Caki2 (cell line): ENCODE measurements at places on chromosomes 7 and 10. TPM values are rescaled to one million over a fixed set of nuclear protein-coding genes. Genes with fewer than 3 reads are reported as not detected.

Gene EPHB4
- 31.9 and 43.6 TPM in 2 replicates for total RNA-seq

Gene GBX1
- total RNA-seq: not detected in 2 replicates

Gene MMP21
- total RNA-seq: not detected in 2 replicates

Gene CALML5
- total RNA-seq: not detected in 2 replicates

Gene DNAJC12
- 0.17 and 5.5 TPM in 2 replicates for total RNA-seq

Gene SFMBT2
- total RNA-seq: 0.24 and 8.1 TPM in 2 replicates

Gene MRC1
- not detected in 2 replicates for total RNA-seq

Gene TBX20
- not detected in 2 replicates for total RNA-seq

Gene LIPF
- total RNA-seq: not detected in 2 replicates

Gene PRKAR2B
- 12.5 and 14.0 TPM in 2 replicates for total RNA-seq

Gene TFAM
- total RNA-seq: 24.2 and 39.6 TPM in 2 replicates
